ENCODE measurements at places on chromosomes 7 and 10.

DNA sequence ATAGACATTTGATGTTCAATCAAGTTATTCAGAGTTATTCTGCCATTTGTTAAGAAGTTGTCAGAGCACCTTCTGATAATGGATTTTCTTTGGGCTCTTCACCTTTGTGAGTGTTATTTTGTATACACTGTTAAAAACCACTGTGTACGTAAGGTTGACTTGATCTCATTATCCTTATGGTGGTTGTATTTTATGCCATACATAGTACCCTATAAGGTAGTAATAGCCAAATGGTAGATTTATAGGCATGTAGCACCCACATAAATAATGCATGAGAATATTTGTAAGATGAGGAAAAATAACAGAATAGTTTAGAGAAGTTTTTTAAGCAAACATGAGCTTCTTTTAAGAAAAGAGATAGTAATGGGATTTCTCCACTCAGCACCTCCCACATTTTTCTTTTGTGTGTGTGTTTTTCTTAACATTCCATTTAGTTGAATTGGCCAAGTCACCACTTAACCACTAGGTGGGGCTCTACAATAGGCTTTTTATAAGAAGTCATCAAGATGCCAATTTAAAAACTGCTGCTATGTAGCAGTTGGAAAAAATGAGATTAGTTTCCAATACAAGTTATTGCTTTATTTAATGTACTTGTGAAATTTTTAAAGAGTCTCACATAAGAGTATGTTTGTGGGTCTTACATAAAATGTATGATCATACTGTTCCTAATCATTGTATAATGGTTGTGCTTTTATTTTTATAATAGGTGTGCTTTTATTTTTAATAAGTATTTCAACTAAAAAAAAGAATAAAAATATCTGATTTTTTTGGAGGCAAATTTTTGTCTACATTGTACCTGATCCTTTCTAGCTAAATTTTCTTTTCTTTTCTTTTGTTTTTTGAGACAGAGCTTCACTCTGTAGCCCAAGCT is 41.1 kb upstream of the STMP1 start:
- peak; percentile 76 for DNase-seq

- DNase-seq, result no peak
These were observed 27.9 kb downstream of the FOXL3 start for GRCh38 chr7:317643-318405.

DNA sequence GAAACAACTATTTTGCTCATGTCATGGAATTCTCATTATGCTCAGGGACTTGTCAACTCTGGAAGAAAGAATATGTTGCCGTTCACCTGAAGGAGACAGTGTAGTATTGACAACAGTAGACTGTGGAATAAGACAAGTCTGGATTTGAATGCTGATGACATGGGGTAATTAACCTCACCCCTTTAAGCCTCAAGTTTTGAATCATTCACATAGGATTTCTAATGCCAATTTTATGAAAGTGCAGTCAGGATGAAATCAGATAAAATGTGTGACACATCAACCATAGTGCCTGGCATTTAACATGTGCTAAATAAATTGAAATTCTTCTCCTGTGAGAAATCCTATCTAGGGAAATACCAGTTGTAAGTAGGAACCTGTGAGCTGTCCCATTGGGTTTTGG is 305.8 kb downstream of the KIF20B start:
- no peak for DNase-seq

DNA sequence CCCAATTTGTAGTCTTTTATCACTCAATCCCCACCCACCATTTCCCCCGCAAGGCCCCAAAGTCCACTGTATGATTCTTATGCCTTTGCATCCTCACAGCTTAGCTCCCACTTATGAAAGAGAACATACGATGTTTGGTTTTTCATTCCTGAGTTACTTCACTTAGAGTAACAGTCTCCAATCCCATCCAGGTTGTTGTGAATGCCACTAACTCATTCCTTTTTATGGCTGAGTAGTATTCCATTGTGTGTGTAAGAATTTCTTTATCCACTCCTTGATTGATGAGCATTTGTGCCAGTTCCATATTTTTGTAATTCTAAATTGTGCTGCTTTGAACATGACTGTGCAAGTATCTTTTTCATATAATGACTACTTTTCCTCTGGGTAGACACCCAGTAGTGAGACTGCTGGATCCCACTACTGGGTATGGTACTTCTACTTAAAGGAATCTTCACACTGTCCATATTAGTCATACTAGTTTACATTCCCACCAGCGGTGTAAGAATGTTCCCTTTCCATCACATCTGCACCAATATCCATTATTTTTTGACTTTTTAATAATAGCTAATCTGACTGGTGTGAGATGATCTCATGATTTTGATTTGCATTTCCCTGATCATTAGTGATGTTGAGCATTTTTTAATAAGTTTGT is 152.6 kb downstream of the JMJD1C start:
- DNase-seq, result no peak

DNA sequence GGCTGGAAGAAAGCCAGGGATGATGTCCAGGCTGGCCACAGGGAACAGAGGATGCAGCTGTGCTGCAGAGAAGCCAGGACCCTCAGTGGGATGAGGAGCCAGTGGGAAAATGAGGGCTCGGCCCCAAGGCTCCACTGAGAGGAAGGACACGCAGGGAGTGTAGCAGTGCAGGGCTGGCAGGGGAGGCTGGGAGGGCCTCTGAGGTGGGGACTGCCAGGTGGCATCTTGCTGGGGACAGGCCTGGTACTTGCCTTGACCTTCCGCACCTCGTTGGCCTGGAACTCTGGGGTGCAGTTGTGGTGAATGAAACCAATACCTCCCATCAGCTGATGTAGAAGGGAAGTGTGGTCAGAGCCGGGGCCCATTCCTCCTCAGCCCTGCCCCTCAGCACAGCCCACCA is 9.2 kb downstream of the IMPDH1 start:
- DNase-seq, result no peak

- DNase-seq, result no peak
These were observed 39.6 kb upstream of the CNPY1 start for GRCh38 chr7:155585951-155586350.

DNA sequence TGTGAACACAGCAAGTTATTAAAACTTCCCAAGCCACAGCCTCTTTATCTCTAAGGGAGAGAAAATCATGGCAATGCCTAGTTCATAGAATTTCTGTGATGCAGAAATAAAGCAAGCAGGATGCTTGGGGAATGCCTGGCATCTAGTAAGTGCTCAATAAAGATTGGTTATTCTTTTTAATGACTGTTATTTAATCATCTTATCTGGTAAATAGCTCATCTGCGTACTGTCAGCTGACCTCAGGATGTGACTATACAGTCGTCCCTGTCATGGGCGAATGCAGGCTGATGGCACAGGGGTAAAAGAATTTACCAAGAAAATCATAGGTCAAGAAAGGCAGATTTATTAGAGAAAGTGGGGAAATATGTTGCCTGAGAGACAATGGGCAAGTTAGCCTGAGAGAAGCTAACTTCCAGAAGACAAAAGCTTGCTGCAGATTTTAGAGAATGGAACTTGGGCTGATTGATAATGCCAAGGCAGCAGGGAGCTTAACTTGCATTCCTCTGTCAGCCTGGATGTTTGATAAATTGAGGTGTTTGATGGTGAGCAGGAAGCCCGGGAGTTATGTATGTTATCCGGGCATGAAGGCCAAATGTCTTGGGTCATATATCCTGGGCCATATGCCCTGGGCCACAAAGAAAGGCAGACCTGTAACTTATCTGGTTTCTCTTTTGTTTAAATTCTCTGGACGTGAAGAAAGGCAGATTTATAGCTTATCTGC is 126.0 kb downstream of the KCNMA1 start:
- no peak for DNase-seq

DNA sequence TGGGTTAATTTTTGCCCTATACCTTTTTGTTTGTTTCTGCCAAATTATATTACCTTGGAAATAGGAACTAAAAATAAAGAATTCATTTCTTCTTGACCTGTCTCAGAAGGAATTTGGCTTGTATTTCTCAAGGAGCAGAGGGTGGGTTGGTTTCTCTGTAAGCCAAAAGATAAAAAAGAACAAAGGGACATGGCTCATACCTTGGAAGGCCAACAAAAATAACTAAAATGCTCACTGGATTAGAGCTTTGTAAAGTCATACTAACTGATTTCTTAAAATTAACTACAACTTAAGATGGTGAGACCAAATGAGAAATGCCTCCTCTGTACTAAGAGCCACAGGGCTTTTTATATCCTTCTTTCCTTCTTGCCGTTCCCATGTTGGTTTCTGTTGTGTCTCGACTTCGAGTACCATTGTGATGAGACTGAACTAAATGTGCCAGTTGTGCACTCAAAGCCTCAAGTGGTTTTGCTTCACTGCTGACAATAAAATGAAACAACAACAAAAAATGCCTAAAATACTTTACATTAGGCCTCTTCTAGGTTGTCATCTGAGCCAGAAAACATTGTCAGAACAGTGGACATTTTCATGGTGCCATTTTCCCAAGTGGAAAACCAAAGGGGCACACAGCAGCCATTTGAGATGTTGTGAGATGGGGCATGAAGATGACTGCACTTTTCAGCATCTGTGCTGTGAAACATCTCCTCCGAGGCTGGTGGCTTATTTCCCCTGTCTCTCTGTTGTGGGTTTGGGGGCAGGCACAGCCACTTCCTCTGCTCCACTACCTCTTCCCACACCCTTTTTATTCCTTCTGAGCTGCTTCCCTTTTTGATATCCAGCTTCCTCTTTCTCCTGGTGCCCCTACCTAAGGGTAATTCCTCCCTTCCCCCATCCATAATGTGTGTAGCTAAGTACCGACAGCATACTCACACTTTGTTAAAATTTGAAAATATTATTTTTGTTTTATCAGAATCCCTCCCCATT is 51.8 kb upstream of the AGR3 start:
- DNase-seq, result no peak

DNA sequence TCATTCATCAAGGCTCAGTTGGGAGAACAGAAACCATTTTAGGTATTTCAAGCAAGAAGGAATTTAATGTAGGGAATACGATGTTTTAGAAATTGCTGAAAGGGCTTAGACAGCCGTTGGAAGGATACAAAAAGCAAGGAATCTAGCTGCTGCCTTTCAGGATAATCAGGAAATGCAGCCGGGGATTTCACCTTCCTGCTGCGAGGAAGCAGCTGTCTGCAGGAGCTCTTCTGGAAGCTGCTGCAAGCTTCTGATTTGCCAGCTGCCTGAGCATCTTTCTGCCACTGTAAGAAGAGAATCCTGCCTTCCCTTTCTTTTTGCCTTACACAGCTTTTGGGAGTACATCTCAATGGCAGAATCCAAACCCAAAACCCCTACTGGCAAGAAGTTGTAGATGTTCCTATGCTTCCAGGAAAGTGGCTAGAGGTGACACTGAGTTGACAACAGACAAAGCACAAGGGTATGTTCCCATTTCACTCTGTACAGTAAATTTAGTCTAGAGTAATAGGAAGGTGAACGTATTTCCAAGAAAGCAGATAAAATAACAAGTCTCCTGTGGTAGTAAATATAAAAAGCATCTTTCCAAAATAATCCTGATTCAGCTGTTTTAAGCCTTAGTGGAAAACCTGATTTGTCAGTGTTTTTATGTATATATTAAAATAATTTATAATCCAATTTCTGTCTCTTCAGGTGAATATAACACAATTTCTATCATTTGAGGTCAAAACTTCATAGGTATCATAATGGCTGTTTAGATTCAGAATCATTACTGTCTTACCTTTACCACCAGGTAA is 148.4 kb upstream of the LRGUK start:
- DNase-seq, result no peak

GRCh38 chr7:36161996-36162395 is 8.9 kb downstream of the EEPD1 start:
- no peak for DNase-seq

DNA sequence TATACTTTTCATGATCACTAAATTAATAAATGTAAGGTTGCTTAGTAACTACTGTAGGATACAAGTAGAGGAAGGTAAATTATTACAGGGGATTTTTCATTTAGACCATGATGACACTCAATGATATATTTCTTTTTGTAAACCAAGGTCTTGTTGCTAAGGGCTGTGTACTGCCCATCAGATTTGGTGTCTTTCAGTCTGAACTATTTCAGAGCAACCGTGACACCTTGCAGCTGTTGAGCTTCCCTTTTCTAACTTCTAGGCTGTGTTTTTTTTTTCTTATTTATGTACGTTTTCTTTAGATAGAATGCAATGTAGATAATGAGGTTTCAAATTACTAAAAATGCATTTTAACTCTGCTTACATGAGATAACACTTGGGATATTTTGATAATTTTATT is 292.0 kb upstream of the MBL2 start:
- DNase-seq, result no peak

- DNase-seq, result no peak
These were observed 1118.6 kb downstream of the SORCS3 start for GRCh38 chr10:105759669-105760068.

- no peak for DNase-seq
These were observed 88.7 kb downstream of the ARID5B start for GRCh38 chr10:61989995-61990760.

DNA sequence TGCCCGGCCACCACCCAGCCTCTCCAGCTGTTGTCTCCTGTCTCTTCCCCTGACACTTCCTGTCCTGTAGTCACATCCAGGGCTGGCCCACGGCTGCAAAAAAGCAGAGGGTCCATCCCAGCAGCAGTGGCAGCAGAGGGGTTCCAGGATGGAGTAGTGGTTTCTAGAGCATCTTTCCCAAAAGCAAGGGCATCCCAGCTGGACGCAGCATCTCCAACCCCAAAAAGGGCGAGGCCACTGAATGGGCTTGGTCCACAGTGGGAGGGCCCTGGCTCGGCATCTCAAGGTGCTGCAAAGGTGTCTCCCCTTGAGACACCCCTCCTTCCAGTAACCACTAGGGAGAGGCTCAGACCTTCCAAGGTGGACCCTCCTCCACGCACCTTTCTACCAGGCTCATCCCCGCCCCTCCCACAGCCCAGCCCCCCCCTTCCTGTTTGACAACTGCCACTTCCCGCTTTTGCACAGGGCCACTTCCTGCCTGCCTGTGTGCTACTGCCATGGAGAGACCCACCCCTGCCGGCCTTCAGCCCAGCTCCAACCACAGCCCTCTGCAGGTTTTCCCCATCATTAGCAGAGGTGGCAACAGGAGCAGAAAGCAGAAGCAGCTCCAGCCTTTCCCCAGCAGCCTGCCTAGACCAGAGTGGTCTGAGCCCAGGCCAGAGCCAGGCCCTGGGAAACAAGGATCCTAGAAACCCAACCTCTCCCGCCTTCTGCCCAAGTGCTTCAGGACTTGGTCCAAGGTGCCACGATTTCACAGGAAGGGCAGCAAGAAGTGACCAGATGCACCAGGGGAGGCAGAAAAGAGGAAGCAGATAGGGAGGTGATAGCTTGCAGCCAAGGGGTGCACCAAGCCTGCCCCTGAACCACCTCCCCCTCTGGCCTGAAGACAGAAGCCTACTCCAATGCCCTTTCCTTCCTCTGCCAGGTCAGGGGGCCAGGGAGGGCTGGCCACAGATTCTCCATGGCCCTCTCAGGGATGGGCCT is 8.6 kb downstream of the CAMK2G start:
- DNase-seq, result no peak

- DNase-seq, result no peak
These were observed 5.7 kb downstream of the ZNF22 start for GRCh38 chr10:45006276-45007030.

- no peak for DNase-seq
These were observed 346.9 kb downstream of the DNAJB6 start for GRCh38 chr7:157683747-157684156.

Measured in AG20443 (cell line).